ENCODE measurements at places on chromosomes 11 and 22.
A peak's percentile ranks its signal among the peaks of the same experiment; 100 is the strongest.

GRCh38 chr22:35552196-35552842, 11.7 kb downstream of the RASD2 start:
- peak; percentile 81 for DNase-seq

DNA sequence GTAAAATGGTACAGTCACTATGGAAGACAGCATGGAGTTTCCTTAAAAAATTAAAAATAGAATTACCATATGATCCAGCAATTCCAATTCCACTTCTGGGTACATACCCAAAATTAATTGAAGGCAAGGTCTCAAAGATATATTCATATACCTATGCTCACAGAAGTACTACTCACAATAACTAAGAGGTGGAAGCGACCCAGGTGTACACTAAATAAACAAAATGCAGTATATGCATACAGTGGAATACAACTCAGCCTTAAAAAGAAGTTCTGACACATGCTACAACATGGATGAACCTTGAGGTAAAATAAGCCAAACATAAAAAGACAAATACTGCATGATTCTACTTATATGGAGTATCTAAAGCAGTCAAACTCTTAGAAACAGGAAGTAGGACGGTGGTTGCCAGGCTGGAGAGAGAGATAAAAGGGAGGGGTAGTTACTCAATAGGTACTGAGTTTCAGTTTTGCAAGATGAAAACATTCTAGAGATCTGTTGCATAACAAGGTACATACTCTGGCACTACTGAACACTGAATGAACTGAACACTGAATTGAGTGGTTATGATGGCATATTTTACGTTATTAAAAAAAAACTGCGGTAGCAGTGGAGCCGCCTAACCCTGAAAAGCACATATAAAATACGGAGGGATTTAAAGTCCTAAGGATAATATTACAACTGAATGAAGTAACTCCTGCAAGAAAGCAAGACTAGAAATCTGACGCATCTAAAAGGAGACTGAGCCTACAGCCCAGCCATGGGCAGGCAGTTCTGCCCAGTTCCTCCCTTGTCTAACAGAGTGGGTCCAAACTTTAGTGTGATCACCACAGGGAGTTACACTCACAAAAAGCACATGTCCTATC, 12.8 kb downstream of the DGCR2 start:
- no peak for DNase-seq

DNA sequence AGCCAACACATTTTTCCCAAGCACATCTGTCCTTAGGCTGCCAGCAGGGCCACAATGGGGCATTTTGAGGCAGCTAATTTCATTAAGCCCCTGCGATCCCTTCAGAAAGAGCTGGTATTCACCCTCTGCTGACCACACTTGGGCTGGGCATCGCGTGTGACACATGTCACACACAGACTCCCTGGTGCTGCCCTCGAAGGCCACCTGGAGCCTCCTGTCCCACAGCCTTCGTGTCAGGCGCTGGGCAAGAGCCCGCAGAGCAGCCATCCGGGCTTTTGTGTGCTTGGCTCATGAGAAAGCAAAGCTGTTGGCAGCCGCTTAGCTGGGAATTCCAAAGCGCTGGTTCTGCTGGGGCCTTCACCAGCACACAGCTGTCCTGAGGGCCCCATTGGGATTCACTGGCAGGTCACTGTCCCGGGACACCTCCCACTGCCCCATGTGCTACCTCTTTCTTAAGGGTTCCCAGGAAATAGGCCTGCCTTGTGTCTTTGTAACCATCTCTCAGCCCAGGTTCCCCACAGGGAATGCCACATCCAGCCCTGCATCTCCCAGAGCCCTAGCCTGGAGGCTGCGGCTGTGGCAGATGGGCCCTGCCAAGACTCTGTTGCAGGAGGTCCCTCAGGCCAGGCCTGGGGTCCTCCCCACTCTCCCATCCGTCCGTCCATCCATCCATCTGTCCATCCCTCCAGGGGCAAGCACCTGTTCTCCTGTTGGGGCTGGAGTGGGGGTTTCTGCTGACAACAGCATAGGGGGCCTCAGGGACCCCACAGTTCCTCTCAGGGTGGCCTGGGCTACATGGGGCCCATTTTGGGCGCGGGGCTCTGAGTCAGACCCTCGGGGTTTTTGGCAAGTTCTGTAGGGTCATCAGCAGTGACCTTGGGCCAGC, 4.9 kb downstream of the CLDN5 start:
- DNase-seq = no peak

DNA sequence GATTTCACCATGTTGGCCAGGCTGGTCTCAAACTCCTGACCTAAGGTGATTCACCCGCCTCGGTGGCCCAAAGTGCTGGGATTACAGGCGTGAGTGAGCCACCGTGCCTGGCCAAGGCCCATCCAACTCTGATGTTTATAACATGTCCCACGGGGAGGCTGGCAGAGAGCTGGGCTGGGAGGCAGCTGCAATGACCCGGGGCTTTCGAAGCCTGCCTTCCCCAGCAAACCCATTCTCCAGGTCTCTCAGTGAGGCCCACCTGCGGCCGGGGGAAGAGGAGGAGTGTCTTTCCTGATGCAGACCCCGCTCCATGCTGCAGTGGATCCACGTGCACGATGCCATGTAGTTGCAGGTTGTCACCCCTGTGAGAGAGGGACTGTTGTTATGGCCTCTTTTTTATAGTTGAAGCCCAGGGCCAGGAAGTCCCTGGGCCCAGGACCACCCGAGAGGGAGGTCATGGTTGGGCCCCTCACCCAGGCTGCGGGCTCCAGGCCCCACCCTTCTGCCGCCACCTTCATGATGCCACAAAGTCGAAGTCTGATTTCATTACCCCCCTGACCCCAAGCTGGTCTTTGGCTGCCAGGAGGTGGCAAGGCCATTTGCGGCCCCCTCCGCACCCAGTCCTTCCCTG, 38.3 kb downstream of the KCNJ4 start:
- DNase-seq = no peak

GRCh38 chr22:29275167-29275566, 7.1 kb downstream of the EWSR1 start:
- DNase-seq = no peak

- DNase-seq = no peak
Measured at GRCh38 chr11:86570020-86570419, 102.4 kb downstream of the ME3 start.
